ENCODE measurements at places on chromosomes 1 and 21.

DNA sequence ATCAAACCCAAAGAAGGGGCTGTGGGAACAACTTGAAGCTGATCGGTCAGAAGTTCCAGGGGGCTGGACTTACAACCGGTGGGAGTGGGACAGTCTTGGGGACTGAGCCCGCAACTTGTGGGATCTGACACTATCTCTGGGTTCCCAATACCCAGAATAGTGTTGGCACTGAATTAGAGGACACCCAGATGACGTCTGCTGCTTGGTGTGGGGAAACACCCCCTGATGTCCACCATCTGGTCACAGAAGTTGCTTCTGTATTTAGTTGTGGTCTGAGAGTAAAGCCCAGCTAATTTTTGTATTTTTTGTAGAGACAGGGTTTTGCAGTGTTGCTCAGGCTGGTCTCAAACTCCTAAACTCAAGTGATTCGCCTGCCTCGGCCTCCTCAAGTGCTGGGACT, 28.8 kb downstream of the SERBP1 start:
- no peak for DNase-seq

GRCh38 chr1:77287535-77287934, 5.7 kb downstream of the AK5 start:
- DNase-seq, result no peak

GRCh38 chr1:149845416-149845815, 54.0 kb upstream of the BOLA1 start:
- DNase-seq, result no peak

- no peak for DNase-seq
These were observed 23.4 kb upstream of the IGSF3 start for GRCh38 chr1:116690849-116691406.

Measured in stimulated activated CD4-positive, alpha-beta T cell treated with anti-CD3 and anti-CD28 coated beads, Interleukin-1b, Interleukin-23, amount 100 ng/mL, for 1 hour (primary cell).